Lower leg skin (tissue), 4 donors: ENCODE measurements at places on chromosomes 2 and 18. TPM values are rescaled to one million over a fixed set of nuclear protein-coding genes. Genes with fewer than 3 reads are reported as not detected.

- no peak for DNase-seq
These were observed 620.4 kb downstream of the STK39 start for GRCh38 chr2:167626961-167627360.

The ST6GAL2 gene
- 0.84 TPM for total RNA-seq

- DNase-seq = no peak
These were observed 70.0 kb downstream of the SLC25A12 start for GRCh38 chr2:171824086-171824485.

DNA sequence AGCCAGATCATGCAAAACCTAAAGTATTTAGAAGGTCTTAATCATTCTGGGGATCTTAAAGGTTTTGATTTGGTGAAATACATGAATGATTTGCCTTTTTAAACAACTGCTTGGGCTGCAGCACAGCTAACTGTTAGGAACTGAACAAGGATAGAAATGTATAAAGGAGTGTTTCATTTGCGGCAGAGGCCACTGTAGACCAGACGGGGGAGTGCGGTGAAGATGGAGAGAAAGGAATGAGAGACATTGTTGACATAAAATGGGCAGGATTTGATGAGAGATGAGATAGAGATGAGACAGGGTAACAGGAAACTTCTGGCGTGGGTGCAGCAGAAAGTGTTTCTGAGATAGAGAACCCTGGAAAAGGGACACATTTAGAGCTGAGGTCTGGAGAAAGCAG, 308.1 kb downstream of the TMX3 start:
- DNase-seq = no peak

The IL1F10 gene
- 41.6 TPM for total RNA-seq

The CAPN14 gene
- 0.13 TPM for total RNA-seq

GRCh38 chr18:22556222-22557167, 138.8 kb upstream of the CTAGE1 start:
- no peak for DNase-seq

The TMX3 gene
- 20.6 TPM for total RNA-seq

The TXNDC2 gene
- not detected for total RNA-seq

DNA sequence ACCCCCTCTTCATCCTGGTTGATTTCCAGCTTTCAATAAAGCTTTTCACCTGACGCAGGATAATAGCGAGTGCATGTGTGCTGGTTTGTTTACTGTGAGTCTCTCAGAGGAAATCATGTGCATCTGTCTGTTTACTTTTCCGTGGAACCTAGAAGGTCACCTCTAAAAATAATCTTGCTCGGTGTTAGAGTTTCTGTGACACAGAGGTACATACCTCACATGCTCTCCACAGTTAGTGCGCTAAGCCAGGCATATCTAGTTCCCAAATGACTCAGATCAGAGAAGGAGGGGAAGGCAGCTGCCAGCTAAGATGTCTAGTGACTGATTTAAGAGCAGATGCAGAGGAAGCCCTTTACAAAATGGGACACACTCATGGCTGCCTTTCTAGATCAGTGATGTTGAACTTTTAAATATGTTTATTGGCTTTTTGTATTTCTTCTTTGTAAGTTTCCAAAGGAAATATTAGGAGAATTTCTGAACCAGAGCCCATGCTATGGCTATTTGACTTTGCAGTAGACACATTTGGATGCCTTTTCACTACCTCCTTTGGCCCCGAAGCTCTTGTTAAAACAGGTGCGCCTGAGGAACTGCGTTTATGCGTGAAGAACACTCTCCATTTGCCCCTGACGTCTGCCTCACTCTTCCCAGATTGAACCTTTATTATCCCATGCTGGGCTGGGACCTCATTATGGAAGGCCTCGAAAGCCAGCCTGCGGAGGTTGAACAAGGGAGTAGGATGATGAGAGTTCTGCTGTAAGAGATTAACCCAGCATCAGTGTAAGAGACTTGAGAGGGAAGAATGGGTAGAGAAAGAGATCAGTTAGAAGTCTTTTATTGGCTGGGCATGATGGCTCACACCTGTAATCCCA, 145.6 kb downstream of the FAM161A start:
- no peak for DNase-seq

GRCh38 chr2:20424300-20425290, 22.3 kb upstream of the RHOB start:
- DNase-seq = peak; percentile 90

DNA sequence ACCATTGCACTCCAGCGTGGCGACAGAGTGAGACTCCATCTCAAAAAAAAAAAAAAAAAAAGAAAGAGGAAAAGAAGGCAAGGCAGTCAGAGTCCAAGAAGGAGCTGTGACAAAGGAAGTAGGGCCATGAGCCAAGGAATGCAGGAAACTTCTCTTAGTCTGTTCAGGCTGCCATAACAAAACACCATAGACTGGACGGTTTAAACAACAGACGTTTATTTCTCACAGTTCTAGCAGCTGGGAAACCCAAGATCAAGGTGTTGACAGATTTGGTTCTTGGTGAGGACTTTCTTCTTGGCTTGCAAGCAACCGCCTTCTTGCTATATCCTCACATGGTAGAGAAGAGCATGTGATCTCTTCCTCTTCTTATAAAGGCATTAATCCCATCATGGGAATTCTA, 13.1 kb upstream of the SUMO1 start:
- no peak for DNase-seq

The COL4A3 gene
- 0.29 TPM for total RNA-seq

The SOWAHC gene
- total RNA-seq = 85.9 TPM

The TMEM17 gene
- total RNA-seq = 1.3 TPM

The SH2D6 gene
- not detected for total RNA-seq

GRCh38 chr2:9001229-9001628, 2.3 kb downstream of the MBOAT2 start:
- no peak for DNase-seq

DNA sequence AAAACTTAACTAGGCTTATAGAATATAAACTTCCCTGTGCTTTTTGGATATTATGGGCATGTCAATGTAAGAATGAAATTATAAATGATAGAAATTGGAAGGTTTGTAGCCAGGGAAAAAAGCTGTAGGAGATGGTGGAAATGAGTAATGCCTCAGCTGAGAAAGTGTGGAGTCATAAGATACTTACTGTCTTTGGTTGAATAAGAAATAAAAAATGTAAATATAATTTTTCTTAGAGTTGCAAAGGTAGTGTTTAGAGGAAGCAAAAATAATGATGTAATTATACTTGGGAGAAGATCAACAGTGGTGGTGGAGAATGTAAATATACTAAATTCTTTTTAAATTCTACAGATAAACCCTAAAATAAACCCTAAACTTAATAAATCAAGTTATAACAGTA, 26.2 kb upstream of the RND3 start:
- DNase-seq = no peak

- DNase-seq = no peak
These were observed 92.3 kb downstream of the KLF7 start for GRCh38 chr2:207073412-207073800.

The C2orf80 gene
- not detected for total RNA-seq

- DNase-seq = no peak
These were observed 239.0 kb downstream of the ZNF521 start for GRCh38 chr18:25112821-25113434.
